ENCODE measurements at places on chromosomes 12 and 14. TPM values are rescaled to one million over a fixed set of nuclear protein-coding genes. Genes with fewer than 3 reads are reported as not detected.
A peak's percentile ranks its signal among the peaks of the same experiment; 100 is the strongest.

- H3K4me3 ChIP-seq, result no peak overlapping the region
- no peaks in the 10 kb centered on the region for H3K4me1 ChIP-seq
- no peaks in the 10 kb centered on the region for H3K27me3 ChIP-seq
Measured at GRCh38 chr14:33934938-33935337, 15.9 kb downstream of the EGLN3 start.

GRCh38 chr12:56074396-56074795 is 5.6 kb upstream of the ERBB3 start:
- no peak overlapping the region for H3K27ac ChIP-seq
- DNase-seq, result no peak
- peaks cover 7% of the 10 kb centered on the region for H3K27me3 ChIP-seq
- no peaks in the 10 kb centered on the region for H3K36me3 ChIP-seq
- no peak overlapping the region for H3K4me3 ChIP-seq

DNA sequence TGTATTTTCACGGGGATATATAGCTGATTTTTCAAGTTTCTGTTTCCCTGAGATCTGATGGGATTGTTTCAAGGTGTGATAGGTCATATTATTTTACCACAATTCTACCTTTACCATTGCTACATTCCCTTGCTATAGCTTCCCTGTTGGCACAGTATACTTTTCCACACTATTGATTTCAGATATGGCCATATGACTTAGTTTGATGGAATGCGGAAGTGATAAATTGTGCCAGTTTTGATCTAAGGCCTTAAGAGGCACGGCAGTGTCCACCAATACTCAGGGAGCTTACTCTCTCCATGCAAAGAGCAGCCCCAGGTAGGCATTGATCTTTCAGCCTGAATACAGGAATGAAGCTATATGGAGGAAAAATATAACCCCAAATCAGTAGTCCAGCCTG is 315.7 kb downstream of the SLC16A7 start:
- H3K4me3 ChIP-seq, result no peak overlapping the region
- H3K36me3 ChIP-seq, result no peaks in the 10 kb centered on the region
- H3K4me1 ChIP-seq, result no peaks in the 10 kb centered on the region
- no peak overlapping the region for H3K27ac ChIP-seq
- DNase-seq, result no peak
- H3K27me3 ChIP-seq, result no peaks in the 10 kb centered on the region

DNA sequence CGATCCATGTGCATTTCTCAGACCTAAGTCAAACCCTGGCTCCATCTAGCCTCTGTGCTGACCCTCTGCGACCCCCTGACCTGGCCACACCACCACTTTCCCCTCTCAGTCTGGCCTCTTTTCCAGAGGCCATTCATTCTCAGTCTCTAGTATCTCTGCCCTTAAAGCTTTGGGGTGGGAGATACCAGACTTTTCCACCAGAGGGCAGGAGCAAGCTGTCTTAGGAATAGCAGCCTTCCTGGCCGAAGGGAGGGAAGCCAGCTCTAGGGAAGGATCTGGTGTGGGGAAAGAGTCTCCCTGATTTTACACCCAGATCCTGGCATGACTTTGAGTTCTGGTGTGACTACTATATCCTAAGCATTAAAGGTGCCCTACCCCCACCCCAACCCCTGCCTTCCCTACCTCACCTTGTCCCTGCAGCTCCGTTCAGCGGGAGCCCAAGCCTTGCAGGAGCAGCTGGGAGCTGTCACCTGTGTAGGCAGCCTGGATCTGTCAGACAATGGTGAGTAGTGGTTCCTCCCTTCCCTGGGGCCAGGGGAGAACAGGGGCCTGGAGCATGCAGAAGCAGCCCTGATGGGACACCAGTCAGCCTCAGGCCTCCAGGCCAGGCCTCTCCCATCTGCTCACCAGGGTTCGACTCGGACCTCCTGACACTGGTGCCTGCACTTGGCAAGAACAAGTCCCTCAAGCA is 6.6 kb downstream of the CARMIL3 start:
- no peaks in the 10 kb centered on the region for H3K36me3 ChIP-seq
- H3K27ac ChIP-seq, result peak overlapping the region; percentile 72
- peaks cover 5% of the 10 kb centered on the region for H3K27me3 ChIP-seq
- DNase-seq, result peak; percentile 81

DNA sequence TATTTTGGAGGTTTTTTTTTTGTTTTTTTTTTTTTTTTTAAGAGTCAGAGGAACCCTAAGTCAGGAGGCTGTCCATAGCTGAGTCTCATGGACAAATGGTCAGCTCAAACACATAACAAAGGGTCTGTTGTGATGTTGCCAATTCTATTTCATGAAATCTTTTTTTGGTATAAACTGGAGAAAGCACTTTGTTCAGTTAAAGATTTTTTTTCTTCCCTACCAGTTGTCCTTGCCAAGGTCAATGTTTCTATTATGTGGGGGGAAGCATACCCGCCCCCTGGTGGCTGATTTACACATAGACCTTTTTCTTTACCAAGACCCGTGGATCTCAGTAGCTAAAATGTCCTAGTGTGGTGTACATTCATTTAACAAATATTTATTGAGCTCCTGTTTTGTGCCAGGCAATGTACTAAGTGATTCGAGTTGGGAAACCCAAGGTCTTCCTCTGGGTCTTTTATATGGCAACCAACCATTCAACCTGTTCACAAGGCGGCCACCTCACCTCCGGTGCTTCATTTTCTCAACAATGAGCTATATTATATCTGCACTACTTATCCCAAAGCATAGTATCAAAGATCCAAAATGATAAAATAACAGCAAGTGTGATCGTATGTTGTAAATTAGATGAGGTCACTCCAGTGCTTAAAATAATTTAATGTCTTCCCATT is 214.5 kb downstream of the PAH start:
- DNase-seq, result peak; percentile 39
- H3K27me3 ChIP-seq, result peaks cover 2% of the 10 kb centered on the region
- H3K27ac ChIP-seq, result no peak overlapping the region

DNA sequence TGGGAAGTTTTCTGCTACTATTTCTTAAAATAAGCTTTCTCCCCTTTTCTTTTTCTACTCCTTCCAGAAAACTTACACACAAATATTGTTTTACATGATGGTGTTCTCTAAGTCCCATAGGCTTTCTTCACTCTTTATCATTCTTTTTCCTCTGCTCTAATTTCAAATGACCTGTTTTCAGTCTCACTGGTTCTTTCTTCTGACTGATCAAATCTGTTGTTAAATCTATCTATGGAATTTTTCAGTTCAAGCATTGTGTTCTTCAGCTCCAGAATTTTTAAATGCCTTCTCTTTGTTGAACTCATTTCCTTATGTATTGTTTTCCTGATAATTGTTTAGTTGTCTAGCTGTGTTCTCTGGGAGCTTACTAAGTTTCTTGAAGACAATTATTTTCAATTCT is 29.5 kb upstream of the CNOT2 start:
- H3K4me3 ChIP-seq, result no peak overlapping the region
- H3K27me3 ChIP-seq, result no peaks in the 10 kb centered on the region
- no peak for DNase-seq
- no peaks in the 10 kb centered on the region for H3K4me1 ChIP-seq
- H3K27ac ChIP-seq, result no peak overlapping the region

DNA sequence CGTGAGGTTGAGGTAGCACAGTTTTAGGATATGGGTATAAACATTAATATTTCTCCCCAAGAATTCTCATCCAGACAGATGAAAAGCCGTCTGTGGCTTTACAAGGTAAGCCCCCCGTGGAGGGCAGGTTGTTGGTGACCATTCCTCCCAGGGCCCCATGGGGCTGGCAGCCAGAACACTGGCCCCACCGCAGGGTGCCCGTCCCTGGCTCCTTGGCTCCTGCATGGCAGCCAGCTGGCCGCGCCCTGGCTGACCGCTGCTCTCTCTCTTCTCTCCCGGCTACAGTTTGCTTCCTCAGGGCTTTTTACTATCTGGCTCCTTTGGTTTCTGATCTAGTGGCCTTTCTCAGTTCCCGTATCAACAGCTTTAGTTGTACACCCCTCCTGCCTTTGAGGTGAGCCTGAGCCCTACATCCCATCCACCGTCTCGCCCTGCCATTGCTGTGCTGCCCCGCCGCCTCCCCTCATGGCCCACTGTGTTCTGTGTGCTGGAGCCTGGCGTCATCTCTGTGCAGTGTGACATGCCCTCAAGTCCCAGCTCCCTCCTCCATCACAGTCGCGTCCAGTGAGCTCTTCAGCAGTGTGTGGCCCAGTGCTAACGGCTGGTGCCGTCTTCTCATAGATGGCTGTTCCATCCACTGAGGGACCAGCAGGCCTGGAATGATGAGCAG is 25.8 kb downstream of the RAB35 start:
- H3K27ac ChIP-seq, result no peak overlapping the region
- peaks cover 27% of the 10 kb centered on the region for H3K4me1 ChIP-seq
- peaks cover 35% of the 10 kb centered on the region for H3K36me3 ChIP-seq
- DNase-seq, result no peak

CLEC9A gene
- not detected for total RNA-seq
